ENCODE measurements at places on chromosomes 16 and 17. TPM values are rescaled to one million over a fixed set of nuclear protein-coding genes. Genes with fewer than 3 reads are reported as not detected.

WNT3 gene
- total RNA-seq, result 0.54 TPM

DNA sequence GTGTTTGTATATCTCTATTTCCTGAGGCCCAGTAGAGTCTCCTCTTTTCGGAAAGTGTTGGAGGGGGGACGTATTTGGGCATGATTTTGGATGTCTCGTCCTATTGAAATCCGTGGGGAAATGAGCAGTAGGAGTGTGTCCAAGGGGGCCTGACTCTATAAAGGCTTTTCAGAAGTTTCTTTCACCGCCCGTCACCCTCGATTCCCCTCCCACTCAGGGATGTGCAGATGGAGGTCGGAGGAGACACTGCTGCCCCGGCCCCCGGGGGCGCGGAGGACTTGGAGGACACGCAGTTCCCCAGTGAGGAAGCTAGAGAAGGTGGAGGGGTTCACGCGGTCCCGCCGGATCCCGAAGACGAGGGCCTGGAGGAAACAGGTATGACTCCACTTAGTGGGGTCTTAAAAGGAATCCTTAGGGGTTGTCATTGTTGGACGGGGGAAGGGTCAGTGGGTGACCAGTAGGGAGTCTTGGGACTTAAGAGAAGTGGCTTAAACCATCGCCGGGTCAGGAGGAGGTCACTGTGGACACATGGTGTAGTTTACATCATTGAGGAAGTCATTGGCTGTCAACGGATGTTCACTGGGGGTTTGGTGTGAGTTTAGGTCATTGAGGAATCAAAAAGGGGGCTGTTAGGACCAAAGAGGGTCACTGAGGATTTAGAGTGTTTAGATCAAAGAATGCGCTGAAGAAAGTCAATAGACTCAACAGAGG lies 424 bp downstream of the MON1B start:
- peak overlapping the region; percentile 90 for H3K27ac ChIP-seq
- H3K36me3 ChIP-seq, result no peaks in the 10 kb centered on the region
- no peaks in the 10 kb centered on the region for H3K27me3 ChIP-seq
- peak overlapping the region; percentile 89 for H3K4me3 ChIP-seq
- peak; percentile 75 for DNase-seq

DNA sequence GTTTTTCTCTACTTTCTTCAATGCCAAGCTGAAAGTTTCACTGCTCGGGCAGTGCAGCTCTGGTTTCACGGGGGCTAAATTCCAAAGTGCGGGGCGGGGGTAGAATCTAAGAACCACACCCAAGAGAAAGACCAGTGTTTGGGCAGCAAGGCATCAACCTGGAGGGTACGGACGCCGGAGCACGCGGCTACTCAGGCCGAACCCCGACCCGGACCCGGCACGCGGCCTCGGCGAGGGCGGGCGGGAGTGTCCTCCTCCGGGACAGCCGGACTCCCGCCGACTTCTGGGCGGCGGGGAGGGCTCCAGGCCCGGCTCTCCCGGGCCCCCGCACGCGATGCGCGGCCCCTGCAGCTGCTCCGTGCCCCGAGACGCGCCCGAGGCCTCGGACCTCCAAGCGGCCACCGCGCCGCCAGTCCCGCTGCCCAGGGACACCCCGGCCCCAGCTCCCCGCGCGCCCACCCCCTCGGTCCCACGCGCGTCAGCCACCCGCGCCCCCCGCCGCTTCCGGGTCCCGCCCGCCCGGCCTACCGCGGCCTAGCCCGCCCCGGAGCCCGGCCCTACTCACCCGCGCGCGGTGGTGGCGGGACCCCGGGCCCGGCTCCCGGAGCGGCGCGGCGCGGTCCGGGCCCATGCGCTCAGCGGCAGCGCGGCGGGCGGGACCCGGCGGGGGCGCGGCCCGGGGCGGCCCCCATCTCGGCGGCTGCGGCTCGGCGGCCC lies 561 bp downstream of the AXIN1 start:
- H3K27me3 ChIP-seq, result no peaks in the 10 kb centered on the region
- H3K4me3 ChIP-seq, result peak overlapping the region; percentile 80
- peak overlapping the region; percentile 72 for H3K27ac ChIP-seq
- DNase-seq, result no peak

- peaks cover 82% of the 10 kb centered on the region for H3K36me3 ChIP-seq
- no peak overlapping the region for H3K4me3 ChIP-seq
- no peak overlapping the region for H3K27ac ChIP-seq
- no peaks in the 10 kb centered on the region for H3K27me3 ChIP-seq
- H3K4me1 ChIP-seq, result no peaks in the 10 kb centered on the region
- no peak for DNase-seq
Observed at GRCh38 chr16:58579587-58579986, 50.0 kb downstream of the CNOT1 start.

All from sigmoid colon (tissue), 7 donors.